Progenitor cell of endocrine pancreas (in vitro differentiated cells): ENCODE measurements at places on chromosomes 11 and 22. TPM values are rescaled to one million over a fixed set of nuclear protein-coding genes. Genes with fewer than 3 reads are reported as not detected.

DNA sequence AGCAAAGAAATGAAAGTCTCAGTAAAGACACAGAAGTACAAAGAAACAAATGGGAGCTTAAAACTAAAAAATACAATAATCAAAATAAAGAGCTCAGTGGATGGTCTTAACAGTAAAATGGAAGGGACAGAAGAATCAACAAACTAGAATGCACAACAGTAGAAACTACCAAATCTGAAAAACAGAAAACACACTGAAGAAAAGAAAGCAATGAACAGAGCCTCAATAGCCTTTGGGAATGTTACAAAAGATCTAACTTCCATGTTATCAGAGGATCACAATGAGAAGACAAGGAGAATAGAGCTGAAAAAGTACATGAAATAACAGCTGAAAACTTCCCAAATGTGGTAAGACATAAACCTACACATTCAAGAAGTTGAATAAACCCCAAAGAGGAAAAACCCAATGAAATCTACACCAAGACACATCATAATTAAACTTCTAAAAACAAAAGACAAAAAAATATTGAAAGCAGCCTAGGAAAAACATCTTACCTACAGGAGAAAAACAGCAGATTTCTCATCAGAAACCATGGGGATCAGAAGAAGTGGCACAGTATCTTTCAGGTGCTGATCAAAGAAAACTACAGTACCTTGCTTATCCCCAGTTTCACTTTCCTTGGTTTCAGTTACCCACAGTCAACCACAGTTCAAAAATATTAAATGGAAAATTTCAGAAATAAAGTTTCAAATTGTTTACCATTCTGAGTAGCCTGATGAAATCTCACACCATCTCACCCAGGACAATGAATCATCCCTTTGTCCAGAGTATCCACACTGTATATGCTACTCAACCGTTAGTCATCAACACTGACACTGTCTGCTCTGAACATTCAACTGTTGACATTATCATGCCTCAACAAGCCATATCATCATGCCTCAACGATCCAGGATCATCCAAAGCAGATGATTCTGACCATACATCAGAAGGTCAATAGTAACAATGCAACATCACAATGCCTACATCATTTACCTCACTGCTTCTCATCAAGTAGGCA is 22.2 kb downstream of the RRAS2 start:
- DNase-seq: no peak

DNA sequence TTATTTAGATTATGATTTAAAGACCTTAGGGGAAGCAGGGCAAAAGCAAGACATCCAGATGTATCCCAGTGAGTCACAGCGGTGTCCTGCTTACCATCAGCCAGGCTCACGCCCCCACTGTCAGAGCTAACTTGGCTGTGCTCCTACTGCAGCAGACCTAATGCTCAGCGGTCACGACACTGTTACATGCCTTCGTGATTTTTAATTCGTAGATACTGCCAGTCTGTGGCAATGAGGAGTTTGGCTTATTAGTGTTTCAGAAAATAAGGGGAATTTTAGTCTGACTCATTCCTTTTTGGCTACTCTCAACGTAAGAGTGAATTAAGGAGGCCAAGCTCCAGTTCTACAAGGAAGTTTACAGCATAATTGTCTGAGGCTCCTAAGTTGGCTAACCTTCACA is 22.7 kb downstream of the EFCAB6 start:
- no peak for DNase-seq

DNA sequence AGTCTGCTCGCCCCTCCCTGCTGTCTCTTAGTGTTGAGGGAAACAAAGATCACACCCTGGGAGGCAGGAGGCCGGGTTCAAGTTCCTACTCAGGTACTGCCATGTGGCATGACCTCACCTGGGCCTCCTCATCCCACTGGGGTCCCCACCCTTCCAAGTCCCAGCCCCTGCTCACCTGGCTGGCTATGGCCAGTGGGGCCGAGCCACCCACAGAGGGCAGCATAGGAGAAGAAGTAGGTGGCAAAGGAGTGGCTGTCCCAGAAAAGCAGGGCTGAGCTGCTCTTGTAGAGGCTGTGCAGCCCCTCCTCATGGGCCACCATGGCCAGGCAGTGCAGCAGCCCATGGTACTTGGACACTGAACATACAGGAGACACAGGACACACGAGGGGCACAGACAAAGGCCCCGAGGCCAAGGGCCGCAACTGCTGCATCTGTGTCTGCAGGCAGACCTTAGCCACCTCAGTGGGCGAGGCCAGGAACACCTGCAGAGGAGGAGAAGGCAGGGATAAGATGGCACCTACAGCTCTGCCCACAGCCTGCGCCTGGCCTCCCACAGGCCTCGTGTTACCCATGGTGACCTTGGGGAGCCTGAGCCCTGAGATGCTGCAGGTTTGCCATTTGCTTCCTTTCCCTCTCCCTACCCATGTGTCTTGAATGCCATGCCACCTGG is 50.6 kb upstream of the MPEG1 start:
- DNase-seq: no peak

DNA sequence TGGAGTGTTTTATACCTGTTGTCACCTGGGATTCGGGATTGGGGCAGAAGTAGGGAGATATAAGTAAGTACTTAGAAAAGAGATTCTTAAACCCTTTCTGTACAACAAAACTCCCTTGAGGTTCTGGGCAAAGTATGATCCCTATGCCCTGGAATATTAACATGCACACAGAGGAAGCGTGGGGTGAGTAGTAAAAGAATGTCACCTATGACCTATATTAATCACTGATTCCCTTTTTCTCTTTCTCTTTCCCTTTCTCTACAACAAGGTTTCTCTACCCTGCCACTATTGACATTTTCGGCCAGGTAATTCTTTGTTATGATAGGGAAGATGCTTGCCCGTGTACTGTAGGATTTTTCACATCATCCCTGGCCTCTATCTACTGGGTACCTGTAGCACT is 209.7 kb upstream of the PLET1 start:
- DNase-seq: no peak

- no peak for DNase-seq
Observed at GRCh38 chr11:38461751-38462150, 1863.7 kb upstream of the RAG2 start.

DNA sequence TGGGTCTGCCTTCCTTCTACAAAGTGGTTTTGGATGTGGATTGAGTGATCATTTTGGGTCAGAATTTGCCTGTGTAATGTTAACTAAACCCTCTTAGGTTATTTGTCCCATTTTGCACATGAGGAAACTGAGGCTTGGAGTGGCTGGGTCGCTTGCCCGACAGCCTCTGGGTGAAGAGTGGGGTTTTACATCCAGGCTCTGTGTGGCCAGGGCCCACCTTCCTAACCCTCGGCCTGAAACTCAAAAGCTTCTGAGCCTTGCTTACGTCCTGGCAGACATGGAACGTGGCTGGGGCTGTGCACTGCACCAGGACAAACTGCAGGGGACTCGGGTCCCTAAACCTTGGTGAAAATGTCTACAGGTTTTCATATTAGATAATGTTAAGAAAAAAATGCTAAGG is 542.4 kb downstream of the TBC1D22A start:
- no peak for DNase-seq

DNA sequence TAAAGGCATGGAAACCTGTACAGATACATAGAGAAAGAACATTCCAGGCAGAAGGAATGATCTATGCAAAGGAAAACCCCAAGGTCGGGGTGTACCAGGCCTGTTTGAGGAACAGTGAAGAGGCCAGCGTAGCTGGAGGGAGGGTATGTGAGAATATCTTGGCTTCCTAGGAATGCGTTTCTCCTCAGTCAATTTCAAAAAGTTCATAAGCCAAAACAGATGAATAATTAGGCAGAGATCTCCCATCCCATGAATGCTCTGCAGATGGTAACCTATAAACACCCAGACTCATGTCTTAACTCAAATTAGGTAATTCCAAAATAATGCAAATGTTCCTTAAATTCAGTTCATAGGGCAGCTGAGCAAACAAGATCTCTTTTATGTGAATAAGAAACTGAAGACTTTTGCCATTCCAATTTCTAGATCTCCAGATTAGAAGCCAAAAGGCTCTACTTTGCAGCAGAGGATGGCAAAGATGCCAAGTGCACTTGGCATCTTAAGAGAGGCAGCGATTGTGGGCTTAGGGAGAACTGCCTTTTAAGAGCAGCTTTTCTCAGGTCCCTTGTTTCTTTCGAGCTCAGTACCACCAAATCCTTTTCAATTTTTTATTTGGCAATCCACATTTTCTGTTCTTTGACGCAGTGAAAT is 13.2 kb downstream of the FAM118B start:
- DNase-seq: no peak

DNA sequence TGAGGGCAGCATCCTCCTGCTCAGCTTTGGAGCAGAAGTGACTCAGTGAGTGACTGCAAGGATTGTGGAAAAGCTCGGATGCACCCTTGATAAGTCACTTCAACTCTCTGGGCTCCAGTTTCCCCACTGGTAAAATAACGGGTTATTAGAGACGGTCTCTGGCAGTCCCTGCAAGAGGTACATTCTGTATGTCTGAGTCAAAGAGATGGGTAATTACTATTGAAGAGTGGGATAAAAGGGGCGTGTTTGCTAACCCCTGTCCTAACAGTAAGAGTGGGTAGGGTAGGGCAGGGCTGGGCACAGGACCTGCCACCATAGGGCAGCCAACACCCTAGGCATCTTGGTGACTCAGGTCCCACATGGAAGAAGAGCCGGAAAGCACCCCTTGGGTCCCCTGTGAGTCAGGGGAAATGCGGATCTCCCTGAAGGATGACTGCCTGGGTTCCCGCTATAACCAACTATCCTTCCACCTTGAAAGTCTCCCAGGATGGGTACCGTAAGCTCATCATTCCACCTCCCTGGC is 7.3 kb upstream of the AHNAK start:
- DNase-seq: no peak

DNA sequence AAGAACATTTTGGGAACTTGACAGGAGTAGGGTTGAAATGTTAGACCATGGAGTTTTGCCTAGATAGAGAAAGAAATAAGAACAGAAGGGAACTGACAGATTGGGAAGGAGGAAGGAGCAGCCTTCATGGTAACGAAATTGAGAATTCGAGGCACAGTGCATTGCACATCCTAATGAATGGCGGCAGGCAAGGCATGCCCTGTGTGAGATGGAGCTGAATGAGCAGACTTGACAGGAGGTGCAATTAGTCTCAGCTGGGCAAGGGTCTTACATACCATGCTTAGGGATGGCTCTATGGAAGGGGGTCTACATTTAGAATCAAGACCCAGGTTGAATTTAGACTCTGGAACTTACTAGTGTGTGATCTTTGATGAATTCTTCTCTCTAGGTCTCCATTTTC is 25.0 kb upstream of the NTM start:
- no peak for DNase-seq

GRCh38 chr11:83613767-83614121 is 327.6 kb upstream of the CCDC90B start:
- DNase-seq: no peak

GRCh38 chr11:112179601-112180000 is 4.3 kb downstream of the BCO2 start:
- DNase-seq: no peak

The HRAS gene
- total RNA-seq: 53.4 and 61.6 TPM in 2 replicates

The TENM4 gene
- 105 and 117 TPM in 2 replicates for total RNA-seq

The PLA2G3 gene
- 2.6 and 4.6 TPM in 2 replicates for total RNA-seq

The POU2AF1 gene
- 0.43 and 0.58 TPM in 2 replicates for total RNA-seq
